ENCODE measurements at places on chromosomes 13 and 19. TPM values are rescaled to one million over a fixed set of nuclear protein-coding genes. Genes with fewer than 3 reads are reported as not detected.

Gene LILRB2
- total RNA-seq: not detected

Gene JUNB
- 343 TPM for total RNA-seq

- no peak overlapping the region for H3K4me3 ChIP-seq
- no peaks in the 10 kb centered on the region for H3K4me1 ChIP-seq
- DNase-seq: no peak
These were observed 706.8 kb upstream of the PCDH20 start for GRCh38 chr13:62122434-62122833.

- DNase-seq: peak; percentile 56
- H3K27me3 ChIP-seq: no peaks in the 10 kb centered on the region
- no peak overlapping the region for H3K27ac ChIP-seq
These were observed 978.3 kb downstream of the UQCRFS1 start for GRCh38 chr19:28234637-28235036.

- no peak overlapping the region for H3K27ac ChIP-seq
- H3K4me1 ChIP-seq: no peaks in the 10 kb centered on the region
- no peaks in the 10 kb centered on the region for H3K27me3 ChIP-seq
- no peaks in the 10 kb centered on the region for H3K36me3 ChIP-seq
- no peak for DNase-seq
- no peak overlapping the region for H3K4me3 ChIP-seq
These were observed 12.5 kb upstream of the CHERP start for GRCh38 chr19:16554776-16555175.

GRCh38 chr13:41720839-41721561, 239.9 kb downstream of the VWA8 start:
- no peaks in the 10 kb centered on the region for H3K4me1 ChIP-seq
- H3K36me3 ChIP-seq: no peaks in the 10 kb centered on the region
- no peak overlapping the region for H3K4me3 ChIP-seq
- no peaks in the 10 kb centered on the region for H3K27me3 ChIP-seq
- no peak for DNase-seq

GRCh38 chr13:59016250-59016649, 1147.5 kb downstream of the DIAPH3 start:
- H3K27ac ChIP-seq: no peak overlapping the region
- no peaks in the 10 kb centered on the region for H3K4me1 ChIP-seq
